ENCODE measurements at places on chromosomes 6 and 20.

- no peak overlapping the region for H3K4me3 ChIP-seq
- no peaks in the 10 kb centered on the region for H3K4me1 ChIP-seq
- no peak overlapping the region for H3K27ac ChIP-seq
Measured at GRCh38 chr20:9615766-9616454, 101.5 kb downstream of the LAMP5 start.

DNA sequence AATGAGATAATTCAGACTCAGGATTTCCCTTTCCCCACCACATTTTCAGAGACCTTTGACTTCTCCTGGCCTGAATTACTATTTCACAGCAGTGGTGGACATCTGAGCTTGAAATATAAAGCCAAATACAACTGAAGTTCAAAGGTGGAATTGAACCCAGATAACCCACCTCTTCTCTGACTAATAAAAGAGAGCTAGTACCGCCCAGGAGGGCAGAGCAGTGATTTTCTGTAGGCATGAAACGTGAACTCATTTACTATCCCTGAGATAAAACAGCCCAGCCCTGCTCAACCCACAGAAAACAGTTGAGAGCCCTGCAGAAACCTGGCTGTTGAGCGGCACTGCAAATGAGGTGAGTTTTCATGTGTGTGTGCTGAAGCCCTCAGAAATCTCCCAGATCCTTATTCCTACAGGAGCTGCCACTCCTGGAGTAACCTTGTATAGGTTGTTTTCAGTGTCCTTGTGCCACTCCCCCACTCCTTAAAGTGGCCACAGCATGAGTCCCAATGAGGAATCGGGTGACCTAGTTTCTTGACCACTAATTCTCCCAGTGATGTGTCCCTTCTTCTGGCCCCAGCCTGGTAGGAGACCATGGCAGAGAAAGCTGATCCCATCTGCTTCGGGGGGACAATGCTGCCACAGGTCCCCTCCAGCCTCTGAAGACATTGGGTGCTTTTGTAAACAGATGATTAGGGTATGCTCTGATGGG is 99.2 kb downstream of the NOL4L start:
- H3K36me3 ChIP-seq: no peaks in the 10 kb centered on the region
- peak; percentile 30 for DNase-seq
- peaks cover 8% of the 10 kb centered on the region for H3K4me1 ChIP-seq
- no peak overlapping the region for H3K4me3 ChIP-seq

DNA sequence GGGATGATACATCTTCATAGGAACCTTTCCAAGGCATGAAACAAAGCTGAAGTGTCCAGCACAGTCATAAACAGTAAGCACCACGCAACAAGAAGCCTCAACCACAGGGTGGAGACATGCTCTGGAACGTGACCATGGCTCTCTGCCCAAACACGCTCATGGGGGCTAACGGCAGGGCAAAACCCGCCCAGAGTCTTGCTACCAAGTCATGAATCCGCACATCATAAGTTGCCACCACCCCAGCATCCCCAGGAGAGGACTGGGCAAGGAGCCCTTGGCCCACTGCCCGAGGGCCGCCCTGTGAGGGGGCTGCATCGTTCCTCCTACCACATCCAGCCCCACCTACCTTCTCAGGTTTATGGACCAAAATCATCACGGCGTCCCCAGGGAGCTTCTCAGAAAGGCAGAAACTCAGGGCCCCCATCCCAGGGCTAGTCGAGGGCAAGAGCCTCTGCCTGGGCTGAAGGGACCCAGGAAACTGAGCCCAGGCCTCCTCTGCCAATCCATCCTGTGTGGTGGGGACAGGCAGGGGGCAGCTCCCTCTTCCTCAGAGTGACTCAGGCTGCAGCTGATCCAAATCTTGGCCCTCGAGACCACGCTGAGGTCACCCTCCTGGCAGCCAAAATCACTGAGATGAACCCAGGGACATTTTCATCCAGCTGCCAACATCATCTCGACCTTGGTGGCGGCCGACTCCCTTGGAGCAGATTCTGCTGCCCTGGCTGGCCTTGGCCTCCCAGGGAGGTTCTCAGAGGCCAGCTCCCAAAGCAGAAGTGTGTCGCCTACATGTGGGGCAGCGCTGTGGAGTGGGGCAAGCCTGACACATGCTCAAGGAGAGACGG is 42.6 kb downstream of the BMP7 start:
- no peak overlapping the region for H3K4me3 ChIP-seq
- DNase-seq: no peak
- no peaks in the 10 kb centered on the region for H3K27me3 ChIP-seq
- H3K36me3 ChIP-seq: no peaks in the 10 kb centered on the region
- no peak overlapping the region for H3K27ac ChIP-seq

DNA sequence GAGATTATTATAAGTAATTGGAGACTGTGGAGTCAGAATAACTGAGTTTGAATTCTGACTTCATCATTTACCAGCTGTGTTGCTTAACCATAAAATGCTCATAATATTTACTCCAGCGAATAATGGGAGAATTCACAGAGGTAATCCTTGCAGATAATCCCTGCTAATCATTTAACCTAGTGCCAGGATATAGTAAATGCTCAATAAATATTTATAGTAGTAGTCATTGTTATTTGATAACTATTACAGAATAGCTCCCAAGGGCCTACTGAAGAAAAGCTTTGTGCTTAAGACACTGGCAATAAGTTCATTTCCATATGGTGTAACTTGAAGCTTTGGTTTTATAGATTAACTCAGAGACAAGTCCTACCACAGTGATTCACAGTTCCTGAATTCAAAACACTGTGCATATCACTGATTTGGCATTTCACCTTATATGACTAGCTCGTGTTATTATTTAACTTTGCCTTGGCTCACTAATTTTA is 208.8 kb upstream of the PLCB4 start:
- H3K27me3 ChIP-seq: no peaks in the 10 kb centered on the region
- H3K4me3 ChIP-seq: no peak overlapping the region
- no peaks in the 10 kb centered on the region for H3K4me1 ChIP-seq
- H3K27ac ChIP-seq: no peak overlapping the region
- no peak for DNase-seq
- H3K36me3 ChIP-seq: no peaks in the 10 kb centered on the region

DNA sequence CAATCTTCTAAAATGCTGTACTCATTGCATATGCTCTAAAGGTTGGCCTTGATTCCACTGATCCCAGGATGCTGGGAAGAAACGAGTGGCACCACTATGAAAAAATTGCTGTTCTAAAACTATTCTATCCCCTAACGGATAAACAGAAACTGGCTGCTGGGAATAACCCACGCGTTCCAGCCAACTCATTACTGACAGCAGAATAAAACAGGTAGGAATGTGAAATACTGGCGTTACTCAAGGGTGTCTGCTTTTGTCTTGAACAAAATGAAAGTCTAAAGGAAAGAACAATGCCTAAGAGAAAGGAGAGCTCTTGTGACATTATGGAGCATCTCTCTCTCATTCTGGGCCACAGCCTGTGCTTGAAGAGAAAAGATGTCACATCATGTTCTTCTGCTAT is 26.1 kb downstream of the GPR63 start:
- no peaks in the 10 kb centered on the region for H3K36me3 ChIP-seq
- H3K27ac ChIP-seq: no peak overlapping the region
- DNase-seq: no peak
- H3K27me3 ChIP-seq: no peaks in the 10 kb centered on the region

GRCh38 chr20:9532069-9532838 is 17.9 kb downstream of the LAMP5 start:
- no peaks in the 10 kb centered on the region for H3K36me3 ChIP-seq
- H3K4me1 ChIP-seq: no peaks in the 10 kb centered on the region
- H3K4me3 ChIP-seq: no peak overlapping the region
- H3K27ac ChIP-seq: no peak overlapping the region
- DNase-seq: no peak

DNA sequence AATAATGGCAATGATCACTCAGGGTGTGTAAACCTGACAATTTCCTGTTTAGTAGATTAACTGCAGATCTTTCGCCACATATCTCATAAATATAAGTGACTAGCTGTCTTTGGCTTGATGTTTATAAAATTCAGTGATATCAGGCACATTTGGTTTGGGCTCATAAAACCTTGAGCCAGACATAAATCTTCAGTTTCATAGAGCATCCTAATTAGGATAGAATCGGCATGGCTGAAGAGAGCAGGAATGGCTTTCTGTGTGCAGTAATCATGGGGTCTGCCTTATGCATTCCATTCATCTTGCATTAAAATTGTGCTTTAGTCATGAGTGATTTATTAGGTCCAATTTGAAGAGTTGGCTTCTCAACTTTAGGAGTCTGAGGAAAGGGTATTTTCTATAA is 27.2 kb downstream of the AIG1 start:
- H3K36me3 ChIP-seq: no peaks in the 10 kb centered on the region
- no peaks in the 10 kb centered on the region for H3K27me3 ChIP-seq
- no peak for DNase-seq
- no peaks in the 10 kb centered on the region for H3K4me1 ChIP-seq
- no peak overlapping the region for H3K4me3 ChIP-seq

- no peak overlapping the region for H3K27ac ChIP-seq
- H3K4me3 ChIP-seq: peak overlapping the region; percentile 34
- no peak for DNase-seq
- no peaks in the 10 kb centered on the region for H3K27me3 ChIP-seq
Measured at GRCh38 chr20:25863536-25864325, 167.1 kb upstream of the ZNF337 start.

GRCh38 chr6:81977486-81977885 is 225.0 kb upstream of the TENT5A start:
- no peak overlapping the region for H3K27ac ChIP-seq
- H3K36me3 ChIP-seq: no peaks in the 10 kb centered on the region
- H3K27me3 ChIP-seq: no peaks in the 10 kb centered on the region
- no peak for DNase-seq

GRCh38 chr6:31462964-31463870 is 34.7 kb upstream of the MICB start:
- peak overlapping the region; percentile 90 for H3K4me3 ChIP-seq
- peak overlapping the region; percentile 99 for H3K27ac ChIP-seq
- peaks cover 37% of the 10 kb centered on the region for H3K4me1 ChIP-seq
- no peaks in the 10 kb centered on the region for H3K27me3 ChIP-seq
- peak; percentile 90 for DNase-seq

- peaks cover 18% of the 10 kb centered on the region for H3K4me1 ChIP-seq
- no peaks in the 10 kb centered on the region for H3K27me3 ChIP-seq
- no peak overlapping the region for H3K4me3 ChIP-seq
- H3K27ac ChIP-seq: no peak overlapping the region
- peaks cover 5% of the 10 kb centered on the region for H3K36me3 ChIP-seq
Measured at GRCh38 chr6:34692280-34692679, 4.3 kb downstream of the ILRUN start.

GRCh38 chr6:27026361-27026760 is 221.1 kb upstream of the PRSS16 start:
- no peaks in the 10 kb centered on the region for H3K36me3 ChIP-seq
- no peak overlapping the region for H3K4me3 ChIP-seq
- no peaks in the 10 kb centered on the region for H3K4me1 ChIP-seq
- no peak for DNase-seq
- H3K27ac ChIP-seq: no peak overlapping the region

GRCh38 chr6:38555606-38556005 is 84.1 kb downstream of the BTBD9 start:
- no peaks in the 10 kb centered on the region for H3K27me3 ChIP-seq
- H3K36me3 ChIP-seq: peaks cover 6% of the 10 kb centered on the region
- H3K4me3 ChIP-seq: no peak overlapping the region
- H3K4me1 ChIP-seq: no peaks in the 10 kb centered on the region
- no peak overlapping the region for H3K27ac ChIP-seq
